ENCODE measurements at places on chromosomes 5 and 9.

DNA sequence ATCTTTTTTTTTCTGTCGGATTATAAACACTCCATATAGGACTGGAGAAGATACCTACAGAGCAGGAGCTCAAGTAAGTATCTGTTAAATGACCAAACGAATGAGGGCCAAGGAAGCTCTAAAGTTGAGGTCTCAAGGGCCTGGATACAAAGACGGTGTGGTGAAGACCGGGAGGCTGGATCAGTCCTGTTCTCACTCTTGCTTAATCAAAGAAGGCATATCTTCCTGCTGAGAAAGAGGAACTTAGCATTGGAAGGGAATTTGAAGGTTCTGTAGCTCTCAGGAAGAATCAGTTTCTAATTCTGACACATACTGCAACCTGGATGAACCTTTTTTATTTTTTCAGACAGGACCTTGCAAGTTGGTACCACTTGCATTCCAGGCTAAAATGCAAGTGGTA is 28.3 kb upstream of the PAX5 start:
- no peaks in the 10 kb centered on the region for H3K4me1 ChIP-seq
- no peak overlapping the region for H3K27ac ChIP-seq
- H3K36me3 ChIP-seq, result no peaks in the 10 kb centered on the region
- no peak overlapping the region for H3K4me3 ChIP-seq
- no peak for DNase-seq

GRCh38 chr5:15604986-15605385 is 105.0 kb downstream of the FBXL7 start:
- H3K4me3 ChIP-seq, result no peak overlapping the region
- no peaks in the 10 kb centered on the region for H3K4me1 ChIP-seq
- H3K36me3 ChIP-seq, result no peaks in the 10 kb centered on the region

DNA sequence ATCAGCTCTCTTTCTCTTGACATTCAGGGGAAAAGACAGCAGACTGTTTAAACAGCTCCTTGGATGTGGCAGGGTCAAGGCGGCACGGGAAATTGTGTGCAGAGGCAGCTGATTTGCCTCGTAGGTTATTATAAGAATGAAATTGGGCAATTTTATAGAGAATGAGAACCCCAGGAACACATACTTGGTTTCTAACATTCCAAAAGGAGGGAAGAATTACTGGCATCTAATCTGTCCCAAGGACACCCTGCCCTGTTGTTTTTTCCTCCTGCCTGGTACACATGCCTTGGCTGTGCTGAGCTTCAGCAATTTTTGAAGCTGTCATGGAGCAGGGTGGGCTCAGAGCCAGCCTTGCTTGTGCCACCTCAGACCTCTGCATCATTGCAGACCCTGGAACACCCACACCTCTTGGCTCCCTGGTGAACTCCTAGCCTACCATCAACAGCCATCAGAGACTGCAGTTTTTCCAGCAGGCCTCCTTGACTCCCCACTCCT is 143.6 kb downstream of the BOD1 start:
- no peaks in the 10 kb centered on the region for H3K36me3 ChIP-seq
- H3K4me1 ChIP-seq, result no peaks in the 10 kb centered on the region
- DNase-seq, result no peak
- H3K27me3 ChIP-seq, result no peaks in the 10 kb centered on the region
- no peak overlapping the region for H3K4me3 ChIP-seq

DNA sequence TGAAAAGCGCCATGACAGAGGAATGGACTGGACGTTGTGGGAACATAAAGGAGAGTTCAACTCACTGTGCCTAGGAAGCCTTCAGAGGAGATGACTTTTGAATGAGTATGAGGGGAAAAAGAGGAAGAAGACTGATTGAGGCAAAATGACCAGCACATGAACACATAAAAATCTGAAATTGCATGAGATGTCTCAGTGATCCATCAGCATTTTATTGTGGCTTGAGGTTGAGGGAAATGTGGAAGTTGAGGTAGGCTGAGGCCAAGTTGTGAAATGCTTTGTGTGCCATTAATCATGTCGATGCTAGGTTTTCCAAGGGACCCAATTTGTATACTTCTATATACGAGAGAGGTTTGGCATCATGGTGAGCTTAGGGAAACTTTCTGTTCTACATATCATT is 140.9 kb upstream of the TLX3 start:
- no peak for DNase-seq
- no peaks in the 10 kb centered on the region for H3K4me1 ChIP-seq
- peaks cover 17% of the 10 kb centered on the region for H3K27me3 ChIP-seq
- no peak overlapping the region for H3K27ac ChIP-seq

DNA sequence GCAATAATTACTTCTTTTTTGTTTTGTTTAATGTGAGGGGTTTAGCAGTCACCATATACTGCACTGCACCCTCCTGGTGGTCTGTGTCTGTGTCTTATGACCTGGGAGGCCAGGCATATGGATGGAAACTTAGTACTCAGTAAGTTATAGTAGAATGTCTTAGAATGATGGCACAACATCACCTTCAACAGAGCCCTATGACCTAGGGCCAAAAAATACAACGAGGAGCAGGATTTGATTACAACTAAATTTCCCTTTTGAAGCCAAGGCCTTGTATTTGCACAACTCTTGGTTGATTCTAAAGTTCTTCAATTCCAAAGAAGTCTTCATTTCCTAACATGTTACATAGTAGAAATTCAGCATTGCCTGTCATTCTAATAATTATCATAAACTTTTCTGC is 422.1 kb upstream of the PIK3R1 start:
- H3K4me3 ChIP-seq, result no peak overlapping the region
- peaks cover 3% of the 10 kb centered on the region for H3K27me3 ChIP-seq
- H3K36me3 ChIP-seq, result no peaks in the 10 kb centered on the region
- H3K27ac ChIP-seq, result no peak overlapping the region

DNA sequence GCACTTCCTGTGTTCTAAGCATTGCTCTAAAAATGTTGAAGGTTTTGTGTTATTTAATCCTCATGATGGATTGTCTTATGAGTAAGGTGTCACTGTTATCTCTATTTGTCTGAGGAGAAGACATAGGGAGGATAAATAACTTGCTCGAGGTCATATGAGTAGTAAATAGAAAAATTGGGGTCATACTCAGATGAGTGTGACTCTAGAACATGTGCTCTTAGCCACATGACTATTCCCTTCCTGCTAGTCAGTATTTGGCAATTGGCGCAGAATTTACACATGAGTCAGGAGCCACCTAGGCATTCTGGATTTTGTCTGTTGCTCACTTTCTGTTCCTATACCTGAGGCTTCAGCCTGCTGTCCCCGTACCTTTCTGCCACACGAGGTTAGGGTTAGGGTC is 234.6 kb upstream of the CD180 start:
- H3K36me3 ChIP-seq, result no peaks in the 10 kb centered on the region
- no peak overlapping the region for H3K4me3 ChIP-seq
- DNase-seq, result no peak
- H3K4me1 ChIP-seq, result no peaks in the 10 kb centered on the region

DNA sequence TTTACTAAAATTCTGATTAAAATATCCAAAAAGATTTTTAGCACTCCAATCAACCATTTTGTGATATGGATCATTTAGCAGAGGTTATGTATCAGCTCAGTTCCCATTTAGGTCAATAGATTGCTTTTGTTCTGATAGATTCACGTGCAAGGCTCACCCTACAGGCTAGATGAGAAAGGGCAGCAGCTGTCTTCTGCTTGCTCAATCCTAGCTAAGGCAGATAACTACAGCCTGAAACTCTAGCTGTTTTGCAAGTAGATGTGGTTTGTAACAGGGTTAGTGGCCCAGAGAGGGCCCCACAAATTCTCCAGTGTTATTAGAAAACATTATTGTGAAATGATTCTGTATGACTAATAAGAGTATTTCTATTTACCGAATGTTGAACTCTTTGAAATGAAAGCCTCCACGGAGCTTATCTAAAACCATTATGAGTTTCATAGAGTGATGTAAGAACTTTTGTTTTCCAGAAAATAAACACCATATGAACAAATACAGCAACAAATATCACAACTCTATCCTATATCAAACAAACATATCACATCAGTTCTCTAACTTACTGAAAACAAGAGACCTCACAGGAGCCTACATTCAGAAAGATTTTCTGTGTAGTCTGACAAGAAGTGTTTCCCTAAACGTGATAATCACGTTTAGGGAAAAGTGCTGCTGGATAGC is 841.9 kb upstream of the ACO1 start:
- no peaks in the 10 kb centered on the region for H3K36me3 ChIP-seq
- no peaks in the 10 kb centered on the region for H3K27me3 ChIP-seq
- peak; percentile 60 for DNase-seq
- H3K27ac ChIP-seq, result no peak overlapping the region
- H3K4me3 ChIP-seq, result peak overlapping the region; percentile 2

DNA sequence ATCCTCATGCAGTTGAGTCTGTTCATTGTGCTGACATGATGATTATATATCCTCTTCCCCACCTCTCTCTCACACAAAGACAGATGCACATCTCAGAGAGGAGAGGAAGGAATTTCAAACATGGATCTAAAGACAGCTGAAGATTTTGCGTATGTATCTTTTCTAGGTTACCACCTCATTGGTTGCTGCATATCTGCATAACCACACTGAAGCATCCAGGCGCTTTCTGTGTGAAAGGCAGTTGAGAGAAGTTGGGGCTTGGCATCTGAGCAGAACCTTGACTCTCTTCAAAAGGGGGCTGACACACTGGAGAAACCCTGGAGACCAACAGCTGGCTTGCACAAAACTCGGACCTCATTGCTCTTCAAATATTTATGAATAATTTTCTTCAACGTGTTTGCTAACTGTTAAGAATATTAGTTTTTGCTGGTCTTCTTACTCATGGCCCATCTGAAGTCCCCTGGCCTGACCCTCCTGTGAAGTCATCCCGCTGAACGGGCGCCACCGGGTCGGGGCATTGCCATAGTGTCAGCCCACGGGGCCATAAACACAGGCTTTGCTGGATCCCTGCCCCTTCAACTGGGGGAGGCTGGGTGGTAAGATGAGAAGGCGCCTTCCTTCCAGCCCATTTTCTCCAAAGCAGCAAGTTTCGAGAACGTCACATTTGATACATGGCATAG is 593.2 kb upstream of the CLINT1 start:
- no peaks in the 10 kb centered on the region for H3K4me1 ChIP-seq
- H3K27ac ChIP-seq, result no peak overlapping the region
- no peaks in the 10 kb centered on the region for H3K36me3 ChIP-seq
- H3K4me3 ChIP-seq, result no peak overlapping the region
- DNase-seq, result no peak
- H3K27me3 ChIP-seq, result no peaks in the 10 kb centered on the region

- H3K4me3 ChIP-seq, result no peak overlapping the region
- no peaks in the 10 kb centered on the region for H3K27me3 ChIP-seq
- no peak overlapping the region for H3K27ac ChIP-seq
- no peak for DNase-seq
- no peaks in the 10 kb centered on the region for H3K36me3 ChIP-seq
Observed at GRCh38 chr5:30693326-30693725, 500.2 kb upstream of the CDH6 start.

- no peak for DNase-seq
- peaks cover 4% of the 10 kb centered on the region for H3K27me3 ChIP-seq
- no peak overlapping the region for H3K4me3 ChIP-seq
- no peak overlapping the region for H3K27ac ChIP-seq
Observed at GRCh38 chr9:130905125-130905901, 8.7 kb upstream of the QRFP start.

- H3K27me3 ChIP-seq, result no peaks in the 10 kb centered on the region
- H3K4me1 ChIP-seq, result no peaks in the 10 kb centered on the region
- no peak overlapping the region for H3K27ac ChIP-seq
- no peak overlapping the region for H3K4me3 ChIP-seq
- no peak for DNase-seq
Observed at GRCh38 chr5:117072439-117072838, 497.8 kb upstream of the SEMA6A start.

- H3K36me3 ChIP-seq, result no peaks in the 10 kb centered on the region
- H3K4me3 ChIP-seq, result no peak overlapping the region
- no peaks in the 10 kb centered on the region for H3K27me3 ChIP-seq
- H3K4me1 ChIP-seq, result no peaks in the 10 kb centered on the region
- no peak for DNase-seq
- H3K27ac ChIP-seq, result no peak overlapping the region
Observed at GRCh38 chr9:124309667-124310084, 51.9 kb downstream of the NEK6 start.

GRCh38 chr5:180470966-180471582 is 23.1 kb upstream of the CNOT6 start:
- H3K4me3 ChIP-seq, result no peak overlapping the region
- no peak overlapping the region for H3K27ac ChIP-seq
- no peaks in the 10 kb centered on the region for H3K4me1 ChIP-seq
- peak; percentile 66 for DNase-seq

DNA sequence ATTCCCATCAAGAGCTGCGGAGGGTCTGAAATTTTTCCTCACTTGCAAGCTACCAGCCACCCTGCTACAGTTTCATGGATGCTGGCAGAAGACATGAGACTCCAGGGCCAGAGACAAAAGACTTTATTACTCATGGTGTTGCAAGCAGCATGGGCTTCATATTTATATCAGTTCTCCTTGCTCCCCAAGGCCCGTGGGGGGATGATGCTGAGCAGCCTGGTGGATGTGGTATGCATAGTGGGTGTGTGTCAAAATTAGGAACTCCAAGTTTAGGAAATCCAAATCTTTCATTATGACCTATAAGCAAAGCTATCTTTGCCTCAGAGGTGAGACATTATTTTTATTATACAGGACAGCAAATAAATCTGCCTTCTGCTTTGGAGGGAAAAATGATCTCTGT is 105.7 kb upstream of the ALDH1B1 start:
- peaks cover 12% of the 10 kb centered on the region for H3K27me3 ChIP-seq
- no peak overlapping the region for H3K4me3 ChIP-seq
- no peaks in the 10 kb centered on the region for H3K4me1 ChIP-seq
- H3K36me3 ChIP-seq, result no peaks in the 10 kb centered on the region

All from activated CD8-positive, alpha-beta memory T cell treated with anti-CD3 and anti-CD28 coated beads, Interleukin-2, amount 10 ng/mL, durations not matched to agents 7 days and 5 days (primary cell).